ENCODE measurements at places on chromosomes 1 and 21. TPM values are rescaled to one million over a fixed set of nuclear protein-coding genes. Genes with fewer than 3 reads are reported as not detected.

- H3K27me3 ChIP-seq = no peaks in the 10 kb centered on the region
- H3K27ac ChIP-seq = no peak overlapping the region
- H3K4me3 ChIP-seq = no peak overlapping the region
- H3K4me1 ChIP-seq = no peaks in the 10 kb centered on the region
- no peaks in the 10 kb centered on the region for H3K36me3 ChIP-seq
- DNase-seq = no peak
Observed at GRCh38 chr21:29638138-29638537, 301.7 kb downstream of the GRIK1 start.

The ASTN1 gene
- not detected for total RNA-seq

DNA sequence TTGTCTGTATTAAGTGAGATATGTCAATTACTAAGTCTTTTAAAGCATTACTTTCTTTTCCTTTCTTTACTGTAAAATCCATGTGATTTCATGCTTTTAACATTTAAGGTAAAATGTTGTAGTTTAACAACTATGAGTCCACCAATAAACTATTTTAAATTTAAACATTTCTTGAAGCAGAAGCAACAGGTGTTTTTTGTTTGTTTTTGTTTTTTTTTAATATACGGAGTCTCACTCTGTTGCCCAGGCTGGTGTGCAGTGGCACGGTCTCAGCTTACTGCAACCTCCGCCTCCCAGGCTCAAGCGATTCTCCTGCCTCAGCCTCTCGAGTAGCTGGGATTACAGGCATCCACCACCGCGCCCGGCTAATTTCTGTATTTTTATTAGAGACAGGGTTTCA is 15.6 kb downstream of the AIDA start:
- no peaks in the 10 kb centered on the region for H3K4me1 ChIP-seq
- H3K36me3 ChIP-seq = peaks cover 16% of the 10 kb centered on the region
- no peaks in the 10 kb centered on the region for H3K27me3 ChIP-seq
- no peak overlapping the region for H3K4me3 ChIP-seq
- DNase-seq = no peak

- H3K27ac ChIP-seq = no peak overlapping the region
- peaks cover 1% of the 10 kb centered on the region for H3K27me3 ChIP-seq
- H3K4me1 ChIP-seq = peaks cover 42% of the 10 kb centered on the region
Observed at GRCh38 chr1:248862695-248862997, 3.8 kb upstream of the ZNF692 start.

The GPR37L1 gene
- not detected for total RNA-seq

DNA sequence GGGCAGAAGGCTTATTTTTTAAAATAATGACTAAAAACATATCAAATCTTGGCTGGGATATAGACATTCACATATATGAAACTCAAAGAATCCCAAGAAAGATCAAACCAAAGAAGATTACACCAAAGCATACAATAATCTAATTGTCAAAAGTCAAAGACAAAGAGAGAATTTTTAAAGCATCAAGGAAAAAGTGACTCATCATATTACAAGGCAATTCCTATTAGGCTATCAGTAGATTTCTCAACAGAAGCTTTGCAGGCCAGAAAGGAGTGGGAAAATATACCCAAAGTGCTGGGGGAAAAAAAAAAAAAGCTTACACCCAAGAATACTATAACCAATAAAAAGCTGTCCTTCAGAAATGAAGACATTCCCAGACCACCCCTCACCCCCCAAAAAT is 375.6 kb downstream of the BRINP2 start:
- no peak for DNase-seq
- no peaks in the 10 kb centered on the region for H3K27me3 ChIP-seq
- no peaks in the 10 kb centered on the region for H3K4me1 ChIP-seq
- no peaks in the 10 kb centered on the region for H3K36me3 ChIP-seq
- no peak overlapping the region for H3K27ac ChIP-seq

The CNST gene
- total RNA-seq = 15.7 TPM

DNA sequence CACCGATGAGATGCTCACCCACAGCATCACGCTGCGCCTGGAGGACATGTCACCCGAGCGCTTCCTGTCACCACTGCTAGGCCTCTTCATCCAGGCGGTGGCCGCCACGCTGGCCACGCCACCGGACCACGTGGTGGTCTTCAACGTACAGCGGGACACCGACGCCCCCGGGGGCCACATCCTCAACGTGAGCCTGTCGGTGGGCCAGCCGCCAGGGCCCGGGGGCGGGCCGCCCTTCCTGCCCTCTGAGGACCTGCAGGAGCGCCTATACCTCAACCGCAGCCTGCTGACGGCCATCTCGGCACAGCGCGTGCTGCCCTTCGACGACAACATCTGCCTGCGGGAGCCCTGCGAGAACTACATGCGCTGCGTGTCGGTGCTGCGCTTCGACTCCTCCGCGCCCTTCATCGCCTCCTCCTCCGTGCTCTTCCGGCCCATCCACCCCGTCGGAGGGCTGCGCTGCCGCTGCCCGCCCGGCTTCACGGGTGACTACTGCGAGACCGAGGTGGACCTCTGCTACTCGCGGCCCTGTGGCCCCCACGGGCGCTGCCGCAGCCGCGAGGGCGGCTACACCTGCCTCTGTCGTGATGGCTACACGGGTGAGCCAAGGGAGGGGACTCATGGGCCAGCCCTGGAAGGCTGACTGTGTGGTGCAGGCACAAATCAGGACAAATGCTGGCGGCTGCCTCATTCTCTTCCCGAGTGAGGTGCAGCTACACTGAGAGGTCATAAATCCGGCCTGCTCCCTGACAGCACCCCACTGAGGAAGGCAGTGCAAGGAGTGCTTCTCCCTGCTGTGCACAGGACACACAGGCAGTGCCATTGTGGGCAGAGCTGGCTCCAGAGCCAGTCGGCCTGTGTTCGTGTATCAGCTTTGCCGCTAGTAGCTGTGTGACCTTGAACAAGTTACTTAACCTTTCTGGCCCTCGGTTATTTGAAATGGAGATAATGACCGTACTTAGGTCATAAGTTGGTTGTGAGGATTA is 9.4 kb downstream of the CELSR2 start:
- H3K4me1 ChIP-seq = peaks cover 25% of the 10 kb centered on the region
- DNase-seq = no peak
- no peaks in the 10 kb centered on the region for H3K27me3 ChIP-seq
- H3K36me3 ChIP-seq = peaks cover 10% of the 10 kb centered on the region
- no peak overlapping the region for H3K4me3 ChIP-seq
- no peak overlapping the region for H3K27ac ChIP-seq

DNA sequence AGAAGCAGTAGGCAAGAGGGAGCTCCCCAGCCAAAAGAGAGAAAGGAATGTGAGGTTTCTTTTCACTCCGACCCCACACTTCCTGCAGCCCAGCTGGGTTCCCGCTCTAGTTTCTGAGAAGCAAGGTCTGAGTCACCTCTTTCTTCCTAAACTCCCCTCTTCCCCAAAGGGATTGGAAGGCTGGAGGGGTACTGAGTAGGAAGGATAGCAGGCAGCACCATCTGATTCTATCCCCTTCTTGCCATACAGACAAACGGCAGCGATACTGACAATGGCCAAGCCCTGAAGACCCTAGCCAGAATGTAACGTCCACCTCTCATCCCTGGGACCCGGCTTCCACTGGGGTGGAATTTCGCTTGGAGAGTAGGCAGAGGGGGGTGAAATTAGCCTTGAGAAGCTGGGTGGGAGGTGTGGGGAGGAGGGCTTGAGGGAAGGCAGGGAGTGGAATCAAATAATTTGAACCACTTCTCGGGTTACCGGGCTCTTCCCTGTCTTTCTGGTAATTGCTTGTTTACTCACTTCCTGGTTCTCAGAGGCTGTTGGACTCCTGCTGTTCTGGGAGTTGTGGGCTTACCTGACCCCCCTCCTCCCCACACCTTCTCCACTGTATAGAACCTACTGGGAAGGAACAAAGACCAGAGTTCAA is 13.2 kb downstream of the IER5 start:
- H3K27ac ChIP-seq = no peak overlapping the region
- H3K4me3 ChIP-seq = peak overlapping the region; percentile 52
- H3K36me3 ChIP-seq = no peaks in the 10 kb centered on the region
- peaks cover 14% of the 10 kb centered on the region for H3K27me3 ChIP-seq

GRCh38 chr1:85220756-85221201 is 20.0 kb upstream of the SYDE2 start:
- no peak overlapping the region for H3K4me3 ChIP-seq
- H3K4me1 ChIP-seq = peaks cover 9% of the 10 kb centered on the region
- DNase-seq = no peak
- no peak overlapping the region for H3K27ac ChIP-seq
- no peaks in the 10 kb centered on the region for H3K36me3 ChIP-seq

The HAO2 gene
- not detected for total RNA-seq

- peaks cover 1% of the 10 kb centered on the region for H3K36me3 ChIP-seq
- H3K4me3 ChIP-seq = no peak overlapping the region
- no peak overlapping the region for H3K27ac ChIP-seq
- peaks cover 10% of the 10 kb centered on the region for H3K4me1 ChIP-seq
- no peak for DNase-seq
Observed at GRCh38 chr1:54367613-54368012, 38.6 kb downstream of the SSBP3 start.

DNA sequence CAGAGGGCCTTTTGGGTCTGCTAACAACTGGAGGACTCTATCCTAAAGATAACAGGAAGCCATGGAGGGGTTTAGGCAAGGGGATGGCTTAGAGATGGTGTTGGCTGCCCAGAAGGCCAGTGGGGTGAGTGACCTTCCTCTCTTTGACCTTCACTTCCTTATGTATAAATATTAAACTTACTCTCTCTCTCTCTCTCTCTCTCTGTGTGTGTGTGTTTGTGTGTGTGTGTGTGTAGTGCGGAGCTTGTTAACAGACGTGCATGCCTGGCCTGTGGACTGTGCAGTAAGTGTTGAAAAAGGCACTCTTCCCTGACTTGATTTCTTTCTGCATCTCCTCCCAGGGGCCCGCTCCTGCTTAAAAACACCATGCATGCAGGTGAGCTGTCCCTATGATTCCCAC is 10.0 kb downstream of the MROH7 start:
- no peaks in the 10 kb centered on the region for H3K27me3 ChIP-seq
- H3K4me3 ChIP-seq = no peak overlapping the region
- H3K4me1 ChIP-seq = peaks cover 57% of the 10 kb centered on the region
- H3K36me3 ChIP-seq = no peaks in the 10 kb centered on the region
- H3K27ac ChIP-seq = no peak overlapping the region

GRCh38 chr1:223708001-223708359 is 4.4 kb upstream of the CAPN2 start:
- H3K27me3 ChIP-seq = peaks cover 60% of the 10 kb centered on the region
- DNase-seq = peak; percentile 91
- peak overlapping the region; percentile 19 for H3K4me3 ChIP-seq
- H3K36me3 ChIP-seq = no peaks in the 10 kb centered on the region
- H3K27ac ChIP-seq = peak overlapping the region; percentile 28

- no peak overlapping the region for H3K27ac ChIP-seq
- H3K36me3 ChIP-seq = no peaks in the 10 kb centered on the region
- H3K4me1 ChIP-seq = no peaks in the 10 kb centered on the region
- H3K4me3 ChIP-seq = no peak overlapping the region
- H3K27me3 ChIP-seq = peaks cover 3% of the 10 kb centered on the region
Observed at GRCh38 chr1:19831441-19831840, 16.4 kb upstream of the RNF186 start.

All from HepG2 (cell line).